ENCODE measurements at places on chromosomes 16 and 17. TPM values are rescaled to one million over a fixed set of nuclear protein-coding genes. Genes with fewer than 3 reads are reported as not detected.

- DNase-seq: no peak
Measured at GRCh38 chr17:8868529-8868951, 1.1 kb upstream of the PIK3R6 start.

Gene MPP2
- 1.4 TPM for total RNA-seq

DNA sequence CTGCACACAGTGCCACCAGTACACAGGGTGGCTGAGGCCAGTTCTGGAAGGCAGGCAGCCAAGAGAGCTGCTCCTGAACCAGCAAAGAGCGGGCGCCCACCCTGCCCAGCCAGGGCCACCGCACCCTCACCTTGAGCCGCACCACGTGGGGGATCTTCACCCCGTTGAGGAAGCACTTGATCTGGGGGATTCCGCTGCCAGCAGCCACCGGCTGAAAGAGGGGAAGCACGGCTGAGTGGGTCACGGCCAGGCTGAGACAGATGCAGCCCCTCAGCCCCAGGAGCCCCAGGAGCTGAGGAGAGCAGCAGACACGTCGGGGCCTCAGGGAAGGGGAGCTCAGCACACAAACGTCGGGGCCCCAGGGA lies 14.6 kb upstream of the CCDC154 start:
- DNase-seq: no peak

GRCh38 chr16:88442727-88443576 lies 10.1 kb upstream of the ZFPM1 start:
- DNase-seq: peak; percentile 70

GRCh38 chr17:9809409-9809808 lies 12.5 kb downstream of the GSG1L2 start:
- DNase-seq: no peak
